Activated naive CD4-positive, alpha-beta T cell (primary cell): ENCODE measurements at places on chromosomes 3 and 15.

GRCh38 chr3:51684971-51685751 lies 14.1 kb downstream of the TEX264 start:
- DNase-seq, result no peak

GRCh38 chr15:26848498-26848897 lies 18.4 kb upstream of the GABRA5 start:
- DNase-seq, result no peak

GRCh38 chr3:72798552-72799195 lies 49.6 kb downstream of the SHQ1 start:
- DNase-seq, result no peak

- no peak for DNase-seq
These were observed 464.5 kb upstream of the TGFBR2 start for GRCh38 chr3:30141927-30142326.

DNA sequence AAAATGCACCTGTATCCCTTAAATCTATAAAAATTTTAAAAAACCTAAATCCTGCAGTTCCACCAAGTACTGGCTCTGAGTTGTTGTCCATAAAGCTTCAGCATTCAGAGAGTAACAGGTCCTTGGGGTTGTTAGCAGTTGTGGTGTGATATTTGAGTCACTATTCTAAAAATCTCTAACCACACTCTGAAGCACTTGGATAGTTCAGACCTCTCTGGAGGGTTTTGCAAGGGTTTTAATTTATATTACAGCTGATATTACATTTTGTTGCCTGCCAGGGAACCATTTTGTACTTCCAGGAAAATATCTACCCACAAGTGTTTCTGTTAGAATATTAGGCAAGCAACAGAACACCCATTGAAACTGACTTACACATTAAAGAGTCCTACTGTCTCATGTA lies 255.6 kb downstream of the TBL1XR1 start:
- DNase-seq, result no peak
